A549 (cell line): ENCODE measurements at places on chromosomes 4 and X.
A peak's percentile ranks its signal among the peaks of the same experiment; 100 is the strongest.

DNA sequence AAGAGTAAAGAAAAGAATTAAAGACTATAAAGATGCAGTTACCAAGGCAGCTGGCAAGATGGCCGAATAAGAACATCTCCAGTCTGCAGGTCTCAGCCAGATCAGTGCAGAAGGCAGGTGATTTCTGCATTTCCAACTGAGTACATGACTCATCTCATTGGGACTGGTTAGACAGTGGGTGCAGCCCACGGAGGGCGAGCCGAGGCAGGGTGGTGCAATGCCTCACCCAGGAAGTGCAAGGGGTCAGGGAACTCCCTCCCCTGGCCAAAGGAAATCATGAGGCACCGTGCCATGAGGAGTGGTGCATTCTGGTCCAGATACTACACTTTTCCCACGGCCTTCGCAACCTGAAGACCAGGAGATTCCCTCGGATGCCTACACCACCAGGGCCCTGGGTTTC, 20.5 kb downstream of the SPIN4 start:
- peak; percentile 23 for DNase-seq

DNA sequence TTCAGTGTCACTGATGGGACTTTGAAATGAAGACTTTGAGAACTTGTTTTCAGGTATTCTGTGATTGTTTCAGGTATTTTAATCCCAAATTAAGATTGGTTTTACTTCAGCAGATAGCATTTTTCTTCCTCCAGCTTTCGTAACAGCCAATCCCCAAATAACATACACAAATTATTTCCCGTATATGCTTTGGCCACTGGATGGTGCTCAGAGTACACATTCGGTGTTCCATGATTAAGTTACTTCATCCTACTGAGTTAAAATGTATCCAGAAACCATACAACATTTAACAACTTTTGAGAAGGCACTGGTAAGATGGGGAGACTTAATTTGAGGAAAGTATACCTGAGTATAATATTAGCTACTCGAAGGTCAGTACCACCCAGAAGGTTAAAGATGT, 233.4 kb upstream of the FAM47A start:
- peak; percentile 4 for DNase-seq

DNA sequence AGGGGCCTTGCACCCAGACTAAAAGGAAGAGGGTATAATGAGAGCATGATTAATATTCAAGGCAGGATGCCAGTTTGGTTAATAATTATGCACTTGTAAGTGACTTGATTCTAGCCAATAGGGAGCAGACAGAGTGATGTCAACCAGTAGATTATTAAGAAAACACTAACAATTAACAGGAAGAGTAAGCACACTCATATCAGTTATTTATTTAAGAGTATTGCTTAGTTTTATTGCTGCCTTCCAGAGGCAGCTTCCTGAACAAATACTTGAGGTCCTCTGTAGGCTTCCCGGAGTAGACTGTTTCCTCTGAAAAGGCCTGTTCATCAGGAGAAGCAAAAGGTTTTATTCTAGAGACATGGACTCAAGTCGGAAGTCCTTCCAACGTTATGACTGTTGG, 129.1 kb upstream of the AFF2 start:
- DNase-seq, result no peak

DNA sequence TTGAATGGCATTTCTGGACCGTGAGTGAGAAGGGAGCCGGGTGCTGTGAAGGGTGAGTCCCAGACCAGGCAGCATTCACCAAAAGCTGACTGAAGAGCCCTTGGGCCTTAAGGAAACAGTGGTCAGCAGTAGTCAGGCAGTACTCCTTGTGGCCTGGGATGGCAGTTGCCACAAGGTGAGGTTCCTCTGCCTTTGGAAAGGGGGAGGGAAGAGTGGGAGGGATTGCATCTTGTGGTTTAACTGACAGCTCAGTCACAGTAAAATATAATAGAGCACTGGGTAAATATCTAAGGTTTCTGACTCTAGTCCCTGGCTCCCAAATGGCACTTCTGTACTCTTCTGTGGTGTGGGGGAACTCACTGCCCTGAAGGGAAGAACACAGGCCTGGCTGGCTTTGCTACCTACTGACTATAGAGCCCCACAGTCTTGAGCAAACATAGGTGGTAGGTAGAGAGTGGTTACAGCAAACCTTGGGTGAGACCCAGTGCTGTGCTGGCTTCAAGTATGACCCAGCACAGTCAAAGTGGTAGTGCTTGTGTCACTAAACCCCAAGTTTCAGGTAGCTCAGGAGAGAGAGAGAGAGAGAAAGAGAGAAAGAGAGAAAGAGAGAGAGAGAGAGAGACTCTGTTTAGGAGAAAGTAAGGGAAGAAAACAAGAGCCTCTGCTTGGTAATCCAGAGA, 154.2 kb downstream of the TEX11 start:
- DNase-seq, result no peak

GRCh38 chr4:41196633-41197332, 17.6 kb downstream of the APBB2 start:
- DNase-seq, result no peak
